ENCODE measurements at places on chromosomes 6 and 20.
A peak's percentile ranks its signal among the peaks of the same experiment; 100 is the strongest.

GRCh38 chr20:11395581-11395980 is 522.1 kb upstream of the BTBD3 start:
- no peak for DNase-seq

DNA sequence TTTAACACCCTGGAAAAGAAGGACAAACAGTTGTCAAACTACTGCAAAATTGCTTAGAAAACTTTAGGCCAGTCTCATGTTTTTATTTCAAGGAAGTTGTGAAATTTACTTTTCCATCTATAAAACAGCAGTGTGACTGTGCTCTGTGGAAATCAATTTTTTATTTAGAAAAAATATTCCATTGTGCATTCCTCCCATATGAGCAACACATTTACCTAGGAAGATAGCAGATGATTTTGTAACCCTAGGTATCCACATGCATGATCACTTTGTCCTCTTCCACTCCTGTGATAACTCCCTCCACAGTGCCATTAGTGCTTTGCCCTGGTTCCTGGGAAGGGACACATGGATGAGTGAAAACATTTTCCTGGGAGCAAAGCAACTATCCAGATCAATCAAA is 70.0 kb upstream of the SHLD1 start:
- no peak for DNase-seq

DNA sequence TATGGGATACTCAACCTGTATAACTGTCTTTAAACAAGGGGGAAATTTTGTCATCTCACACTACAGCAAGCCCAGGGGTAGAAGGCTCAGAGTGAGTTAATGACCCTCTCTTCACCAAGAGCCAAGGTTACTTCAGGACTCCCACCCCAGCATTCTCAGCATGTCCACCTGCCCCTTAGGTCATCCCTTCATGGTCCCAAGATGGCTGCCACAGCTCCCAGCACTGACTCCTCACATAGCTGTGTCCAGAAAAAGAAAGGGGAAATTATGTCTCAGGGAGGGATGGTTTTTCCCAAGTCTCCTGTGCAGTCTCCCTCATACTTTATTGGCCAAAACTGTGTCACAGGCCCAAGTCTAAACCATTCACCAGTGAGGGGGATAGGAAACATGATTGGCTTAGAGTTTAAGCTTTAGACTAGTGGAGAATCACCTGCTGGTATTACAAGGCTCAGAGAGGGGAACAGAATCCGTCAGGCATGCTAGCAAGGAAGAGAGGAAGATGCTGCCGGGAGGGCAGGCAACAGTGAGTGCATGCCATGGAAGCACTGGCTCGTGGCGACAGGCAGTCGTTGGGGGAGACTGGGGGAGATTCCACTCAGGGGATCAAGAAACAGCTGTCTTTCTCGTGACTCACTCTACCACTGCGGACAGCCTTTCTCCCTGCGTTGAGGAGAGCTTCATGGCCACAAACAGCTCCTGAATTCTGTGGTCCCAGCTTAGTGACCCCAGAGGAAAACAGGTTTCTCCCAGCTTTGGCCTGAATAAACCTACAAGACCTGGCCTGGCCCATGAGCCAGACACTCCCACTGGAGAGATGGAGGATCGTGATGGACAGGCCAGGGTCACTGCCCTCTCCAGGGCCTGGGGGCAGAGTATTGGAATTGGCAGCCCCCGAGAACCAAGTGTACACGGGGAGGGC is 37.2 kb downstream of the HM13 start:
- DNase-seq = no peak

GRCh38 chr6:87378947-87379346 is 28.8 kb upstream of the CFAP206 start:
- no peak for DNase-seq

- DNase-seq = no peak
Measured at GRCh38 chr6:140253096-140253495, 878.6 kb upstream of the CITED2 start.

DNA sequence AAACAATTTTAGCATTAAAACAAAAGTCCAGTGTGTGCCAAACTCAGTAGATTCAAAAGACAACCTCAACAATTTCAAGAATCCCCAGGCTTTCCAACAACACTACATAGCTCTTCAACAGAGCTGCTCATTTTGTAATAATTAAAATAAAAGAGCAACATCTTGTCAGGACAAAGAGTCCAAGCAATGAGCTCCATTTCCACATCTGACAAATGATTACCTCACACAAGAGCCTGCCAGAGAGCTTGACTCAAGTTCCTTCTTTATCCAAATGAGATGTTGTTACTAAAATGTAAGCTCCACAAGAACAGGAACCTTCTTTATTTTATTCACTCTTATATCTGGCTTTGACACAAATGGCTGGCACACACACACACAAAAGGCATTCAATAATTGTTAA is 449.8 kb downstream of the HACE1 start:
- DNase-seq = no peak

DNA sequence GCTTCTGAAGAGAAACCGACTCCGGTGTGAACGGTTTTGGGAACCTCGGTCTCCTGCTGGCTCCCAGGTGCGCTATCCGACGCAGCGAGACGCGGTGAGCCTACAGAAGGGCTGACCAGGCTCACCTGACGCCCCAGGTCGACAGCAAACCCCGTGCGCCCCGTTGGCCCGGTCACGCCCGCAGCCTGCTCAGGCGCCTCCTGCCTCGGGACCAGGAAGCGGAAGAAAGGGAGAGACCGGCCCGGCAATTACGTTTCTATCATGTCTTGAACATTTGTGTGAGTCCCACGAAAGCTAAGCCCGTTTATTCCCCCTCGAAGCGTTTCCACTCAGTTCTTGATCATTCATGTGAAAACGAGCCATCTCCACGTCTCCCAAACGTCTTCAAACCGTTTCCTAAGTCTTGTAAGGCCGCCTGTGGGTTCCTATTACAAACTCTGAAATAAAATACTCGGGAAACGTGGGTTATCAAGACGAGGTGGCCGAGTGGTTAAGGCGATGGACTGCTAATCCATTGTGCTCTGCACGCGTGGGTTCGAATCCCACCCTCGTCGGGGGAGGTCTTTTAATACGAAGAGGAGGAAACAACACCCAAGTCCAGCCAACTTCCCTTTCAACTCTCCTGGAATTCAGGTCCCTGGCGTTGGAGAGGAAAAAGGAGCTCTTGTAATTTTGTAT is 150.5 kb upstream of the PRSS16 start:
- no peak for DNase-seq

DNA sequence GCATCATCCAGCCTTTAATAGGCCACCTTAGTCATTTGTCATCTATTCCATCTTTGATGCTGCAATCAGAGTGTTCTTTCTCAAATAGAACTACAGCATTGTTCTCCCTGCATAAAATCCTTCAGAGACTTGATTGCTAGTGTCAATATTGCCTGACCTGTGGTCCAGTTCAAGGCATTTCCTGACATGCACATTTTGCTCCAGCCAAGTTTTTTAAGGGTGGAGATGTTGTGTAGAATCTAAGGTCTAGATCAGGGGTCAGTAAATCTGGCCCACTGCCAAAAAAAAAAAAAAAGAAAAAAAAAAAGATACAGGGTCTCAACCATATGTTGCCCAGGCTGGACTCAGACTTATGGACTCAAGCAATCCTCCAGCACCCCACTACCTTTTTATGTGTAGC is 354.4 kb downstream of the FRK start:
- no peak for DNase-seq

- no peak for DNase-seq
Measured at GRCh38 chr20:4782378-4782772, 60.7 kb downstream of the PRND start.

DNA sequence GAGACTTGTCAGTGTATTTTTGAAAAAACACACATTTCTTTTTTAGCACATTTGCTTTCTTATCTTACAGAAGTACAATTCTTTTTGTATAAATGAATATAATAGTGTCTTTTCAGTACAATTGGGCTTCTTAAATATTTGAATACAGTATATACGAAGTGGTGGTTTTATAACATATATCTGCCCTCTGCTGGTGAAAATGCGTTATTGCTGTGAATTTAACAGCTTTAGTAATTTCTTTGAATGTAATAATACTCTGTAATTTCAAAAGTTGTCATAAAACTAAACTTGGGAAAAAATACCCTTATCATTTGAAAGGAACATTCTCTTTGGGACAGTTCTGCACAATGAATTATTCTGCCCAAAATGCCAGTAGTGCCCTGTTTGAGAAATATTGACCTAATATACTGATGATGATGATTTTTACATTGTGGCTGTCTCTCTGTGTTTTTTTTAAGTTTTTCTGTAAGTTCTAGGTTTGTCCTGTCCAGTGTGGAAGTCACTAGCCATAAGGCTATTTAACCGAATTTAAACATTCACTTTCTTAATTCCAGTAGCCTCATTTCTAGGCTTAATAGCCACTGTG is 19.0 kb downstream of the SMAP1 start:
- no peak for DNase-seq

- no peak for DNase-seq
Measured at GRCh38 chr6:52976591-52977035, 18.5 kb downstream of the GSTA4 start.

DNA sequence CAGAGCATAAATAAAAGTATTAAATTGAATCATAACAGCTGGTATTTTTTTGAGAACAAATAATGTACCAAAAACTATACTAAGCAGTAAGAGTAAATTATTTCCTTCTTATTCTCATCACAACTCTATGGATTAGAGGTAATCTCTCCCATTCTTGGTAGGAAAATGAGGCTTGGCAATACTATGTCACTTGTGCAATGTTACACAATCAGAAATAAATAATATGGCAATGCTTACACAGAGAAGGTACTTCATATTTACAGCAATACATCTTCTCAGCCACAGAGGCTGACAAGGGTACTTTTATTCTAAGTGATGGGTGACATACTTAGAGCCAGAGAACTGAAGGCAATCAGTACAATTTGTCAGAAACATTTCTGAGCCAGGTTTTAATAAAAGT is 3.9 kb downstream of the DST start:
- DNase-seq = no peak

GRCh38 chr6:151609146-151609902 is 115.5 kb downstream of the CCDC170 start:
- DNase-seq = no peak

DNA sequence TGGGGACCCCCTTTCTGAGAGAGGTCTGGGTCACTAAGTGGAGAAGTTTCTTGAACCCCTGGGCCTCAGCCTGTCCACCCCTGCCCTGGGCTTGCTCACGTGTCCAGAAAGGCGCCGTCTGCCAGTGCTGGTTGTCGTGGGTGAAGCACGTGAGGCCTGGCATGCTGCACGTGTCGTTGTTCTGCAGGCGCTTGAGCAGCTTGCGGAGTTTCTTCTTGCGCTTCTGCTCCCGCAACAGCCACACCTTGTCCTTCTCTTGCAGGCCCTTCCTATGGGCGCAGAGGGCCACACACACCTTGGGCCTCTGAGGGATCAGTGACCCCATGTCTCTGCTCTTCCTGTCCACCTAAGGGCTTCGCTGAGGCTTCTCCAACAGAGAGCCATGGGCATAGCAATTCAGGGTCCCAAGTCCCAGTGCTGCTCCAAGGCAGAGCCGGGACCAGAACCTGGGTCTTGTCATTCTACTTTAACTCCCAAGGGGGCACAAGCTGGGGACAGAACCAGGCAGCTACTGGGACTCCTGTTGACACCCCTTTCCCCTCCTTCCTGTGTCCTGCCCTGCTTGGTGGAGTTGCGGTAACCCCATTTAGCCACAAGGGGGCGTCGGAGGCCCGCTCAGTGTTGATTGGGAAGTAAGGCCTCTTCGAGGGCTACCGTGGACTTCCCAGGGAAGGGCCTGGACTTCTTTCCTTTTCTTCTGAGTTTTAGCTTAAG is 121.8 kb downstream of the SULF2 start:
- peak; percentile 48 for DNase-seq

DNA sequence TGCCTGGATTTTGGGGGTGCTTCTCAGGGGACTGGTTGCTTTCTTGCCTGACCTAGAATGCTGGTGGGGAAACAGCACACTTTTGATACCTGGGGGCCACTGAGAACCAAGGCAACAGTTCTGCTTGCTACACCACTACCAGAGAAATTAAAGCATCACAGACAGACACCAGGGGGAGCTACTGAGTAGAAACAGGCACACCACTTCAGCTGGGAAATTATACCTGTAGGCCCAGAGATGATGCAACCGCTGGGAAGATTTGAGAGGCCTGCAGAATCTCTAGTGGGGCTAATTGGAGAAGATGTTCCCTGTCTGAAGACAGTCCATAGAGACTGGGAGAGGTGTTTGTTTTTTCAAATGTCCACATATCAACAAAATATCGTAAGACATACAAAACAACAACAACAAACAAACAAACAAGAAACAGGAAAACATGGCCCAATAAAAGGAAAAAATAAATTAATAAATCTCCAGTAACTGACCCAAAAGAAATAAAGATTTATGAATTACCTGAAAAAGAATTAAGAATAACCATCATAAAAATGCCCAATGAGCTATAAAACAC is 129.4 kb upstream of the RIN2 start:
- DNase-seq = no peak

DNA sequence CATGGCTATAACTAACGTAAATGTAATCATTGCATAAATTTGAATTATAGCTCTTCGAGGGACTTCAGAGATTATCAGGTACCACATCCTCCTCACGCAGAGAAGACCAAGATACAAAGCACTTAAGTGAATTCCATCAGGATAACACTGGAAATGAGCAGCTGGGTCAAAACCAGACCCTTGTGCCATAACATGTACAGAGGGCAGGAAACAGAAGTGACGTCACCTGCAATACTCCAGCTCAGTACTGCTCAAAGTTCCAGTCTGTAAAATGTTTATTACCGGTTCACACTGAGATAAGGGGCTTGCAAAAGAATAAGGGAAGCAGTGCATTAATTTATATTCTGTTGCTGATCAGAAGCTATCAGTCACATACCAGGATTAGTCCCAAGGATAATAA is 45.8 kb downstream of the RGS17 start:
- DNase-seq = no peak

DNA sequence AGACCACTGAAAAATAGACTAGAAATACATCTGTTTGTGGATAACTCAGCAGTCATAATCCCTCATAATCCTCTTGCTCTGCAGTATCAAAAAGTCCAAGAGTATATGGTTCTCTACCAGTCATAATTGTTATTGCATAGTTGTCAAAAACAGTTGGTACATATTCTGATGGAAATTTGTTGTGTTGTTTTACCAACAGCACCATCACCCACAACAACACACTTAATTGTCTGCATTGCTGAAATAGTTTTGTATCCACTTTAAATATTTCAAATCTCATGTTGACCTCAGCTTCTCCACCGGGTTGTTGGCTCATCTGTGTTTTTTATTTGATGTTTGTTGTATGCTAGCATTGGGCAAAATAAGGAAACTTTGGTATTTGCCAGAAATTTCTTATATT is 39.4 kb downstream of the ITCH start:
- DNase-seq = no peak

DNA sequence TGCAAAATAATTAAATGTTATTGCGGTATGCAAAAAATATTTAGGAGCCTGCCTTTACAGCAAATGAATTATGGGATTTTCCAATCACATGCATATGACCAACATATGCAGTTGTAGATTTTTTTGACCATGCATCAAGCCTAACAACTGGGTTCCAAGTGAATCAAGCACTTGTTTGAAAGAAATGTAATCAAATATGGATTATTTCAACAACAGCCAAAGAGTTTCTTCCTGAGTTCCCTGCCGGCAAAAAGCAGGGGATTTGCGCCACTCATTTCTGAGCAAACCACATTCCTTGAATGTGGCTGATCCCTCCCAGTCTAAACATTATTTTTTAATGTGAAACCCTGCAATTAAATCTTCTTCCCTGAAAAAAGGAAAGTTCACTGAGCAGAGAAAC is 100.1 kb upstream of the ADTRP start:
- DNase-seq = no peak

GRCh38 chr6:106064142-106064541 is 22.0 kb upstream of the PRDM1 start:
- no peak for DNase-seq

GRCh38 chr20:53252002-53252401 is 279.8 kb downstream of the TSHZ2 start:
- no peak for DNase-seq

- no peak for DNase-seq
Measured at GRCh38 chr20:63425846-63426485, 46.5 kb downstream of the KCNQ2 start.

All from stimulated activated CD4-positive, alpha-beta T cell treated with anti-CD3 and anti-CD28 coated beads, Interleukin-15, amount 100 ng/mL, for 1 hour (primary cell).